ENCODE measurements at places on chromosomes 1 and 21.

- DNase-seq: no peak
Measured at GRCh38 chr1:60911966-60912697, 170.2 kb upstream of the NFIA start.

DNA sequence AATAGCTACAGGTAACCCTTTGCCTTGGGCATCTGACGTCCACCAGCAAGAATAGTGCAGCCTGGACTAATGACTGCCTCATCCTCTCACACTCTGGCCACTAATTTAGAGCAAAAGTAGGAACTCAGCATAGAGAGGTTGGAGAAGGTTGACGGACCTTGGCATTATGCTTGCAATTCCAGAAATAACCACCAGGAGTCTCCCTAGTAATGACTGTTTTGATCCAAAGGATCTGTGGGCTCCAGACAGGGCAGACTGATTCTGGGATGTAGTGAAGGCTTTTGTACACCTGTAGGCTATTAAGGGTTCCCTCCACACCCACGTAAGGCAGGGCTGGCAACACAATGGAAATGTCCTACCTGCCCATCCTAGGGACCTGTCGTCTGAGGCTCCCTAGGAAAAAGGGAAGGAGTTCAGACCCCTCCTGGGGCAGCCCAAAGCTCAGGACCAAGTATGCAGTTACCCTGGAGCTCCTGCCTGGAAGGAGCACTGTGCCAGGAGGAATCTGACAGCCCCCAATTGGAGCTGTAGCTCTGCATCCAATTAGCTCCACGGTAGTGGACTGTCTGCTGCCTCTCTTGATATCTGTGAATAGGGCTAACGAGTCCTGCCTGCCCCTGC lies 91.0 kb upstream of the TMEM51 start:
- no peak for DNase-seq

- no peak for DNase-seq
Measured at GRCh38 chr1:23102289-23102688, 66.4 kb downstream of the LUZP1 start.

DNA sequence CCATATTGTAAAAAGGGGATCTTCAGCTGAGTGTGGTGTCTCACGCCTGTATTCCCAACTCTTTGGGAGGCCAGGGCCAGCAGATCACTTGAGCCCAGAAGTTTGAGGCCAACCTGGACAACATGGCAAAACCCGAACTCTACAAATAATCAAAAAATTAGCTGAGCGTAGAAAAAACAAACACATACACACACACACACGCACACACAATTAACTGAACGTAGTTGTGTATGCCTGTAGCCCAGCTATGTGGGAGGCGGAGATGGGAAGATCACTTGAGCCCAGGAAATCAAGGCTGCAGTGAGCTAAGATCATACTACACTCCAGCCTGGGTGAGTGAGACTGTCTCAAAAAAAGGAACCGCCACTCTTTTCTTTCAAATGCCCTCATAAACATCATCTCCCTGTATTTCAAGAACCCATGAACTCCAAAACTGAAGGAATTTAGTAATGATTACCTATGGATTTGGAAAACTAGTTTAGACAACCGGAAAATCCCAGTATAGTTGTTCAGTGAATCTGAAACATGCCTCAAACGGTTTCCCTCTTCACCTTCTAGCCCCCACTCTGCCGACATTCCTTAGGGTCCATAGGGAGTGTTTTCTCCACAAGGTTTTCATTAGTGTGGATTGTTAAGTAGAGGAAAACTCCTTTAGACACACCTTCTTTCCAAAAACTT lies 4.5 kb downstream of the TXNIP start:
- no peak for DNase-seq

GRCh38 chr1:117596023-117596720 lies 9.7 kb upstream of the TENT5C start:
- no peak for DNase-seq

GRCh38 chr1:43600033-43601020 lies 49.6 kb upstream of the KDM4A start:
- no peak for DNase-seq

GRCh38 chr1:203214871-203215270 lies 14.6 kb downstream of the CHIT1 start:
- no peak for DNase-seq

GRCh38 chr21:21751286-21751685 lies 753.1 kb downstream of the NCAM2 start:
- no peak for DNase-seq

DNA sequence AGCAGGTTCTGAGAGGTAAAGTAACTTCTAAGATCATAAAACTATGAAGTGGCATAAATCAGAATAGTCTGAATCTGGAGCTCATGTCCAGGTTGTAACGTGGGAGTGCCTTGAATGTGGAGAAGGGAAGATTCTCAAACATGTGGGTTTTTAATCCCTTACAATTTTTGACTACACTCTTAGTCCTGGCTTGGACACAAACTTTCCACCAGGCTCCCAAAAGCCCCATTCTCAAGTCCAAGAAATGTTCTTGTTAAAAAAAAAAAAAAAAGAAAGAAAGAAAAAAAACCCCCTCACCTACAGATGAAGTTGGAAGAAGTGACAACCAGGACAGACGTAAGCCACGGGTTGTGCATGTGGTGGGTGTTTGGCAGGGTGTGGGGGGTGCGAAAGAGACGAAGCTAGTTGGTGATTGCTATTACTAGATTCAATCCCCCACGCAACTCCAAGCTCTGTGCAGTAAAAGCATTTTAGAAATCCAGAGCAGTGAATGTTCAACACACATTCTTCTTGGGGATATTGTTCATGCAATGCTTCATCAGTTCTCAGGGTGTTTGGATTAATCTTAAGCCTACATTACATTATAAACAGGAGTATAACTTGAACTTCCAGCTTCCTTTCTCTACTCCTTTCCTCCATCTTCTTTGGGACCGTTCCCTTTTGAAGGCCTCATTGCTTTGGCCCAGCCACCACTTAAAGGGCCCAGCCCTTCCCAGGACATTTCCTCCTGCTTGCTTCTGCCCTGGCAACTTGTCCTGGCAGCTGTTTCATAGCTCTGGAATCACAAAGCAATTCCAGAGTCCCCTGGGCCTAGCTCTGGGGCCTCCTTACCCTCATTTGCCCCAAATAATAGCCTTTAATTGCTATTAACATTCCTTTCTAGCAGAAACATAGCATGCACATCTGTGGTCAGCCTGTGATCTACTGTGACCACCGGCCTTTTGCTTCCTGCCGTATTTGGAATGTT lies 41.8 kb downstream of the PHC2 start:
- DNase-seq: no peak

DNA sequence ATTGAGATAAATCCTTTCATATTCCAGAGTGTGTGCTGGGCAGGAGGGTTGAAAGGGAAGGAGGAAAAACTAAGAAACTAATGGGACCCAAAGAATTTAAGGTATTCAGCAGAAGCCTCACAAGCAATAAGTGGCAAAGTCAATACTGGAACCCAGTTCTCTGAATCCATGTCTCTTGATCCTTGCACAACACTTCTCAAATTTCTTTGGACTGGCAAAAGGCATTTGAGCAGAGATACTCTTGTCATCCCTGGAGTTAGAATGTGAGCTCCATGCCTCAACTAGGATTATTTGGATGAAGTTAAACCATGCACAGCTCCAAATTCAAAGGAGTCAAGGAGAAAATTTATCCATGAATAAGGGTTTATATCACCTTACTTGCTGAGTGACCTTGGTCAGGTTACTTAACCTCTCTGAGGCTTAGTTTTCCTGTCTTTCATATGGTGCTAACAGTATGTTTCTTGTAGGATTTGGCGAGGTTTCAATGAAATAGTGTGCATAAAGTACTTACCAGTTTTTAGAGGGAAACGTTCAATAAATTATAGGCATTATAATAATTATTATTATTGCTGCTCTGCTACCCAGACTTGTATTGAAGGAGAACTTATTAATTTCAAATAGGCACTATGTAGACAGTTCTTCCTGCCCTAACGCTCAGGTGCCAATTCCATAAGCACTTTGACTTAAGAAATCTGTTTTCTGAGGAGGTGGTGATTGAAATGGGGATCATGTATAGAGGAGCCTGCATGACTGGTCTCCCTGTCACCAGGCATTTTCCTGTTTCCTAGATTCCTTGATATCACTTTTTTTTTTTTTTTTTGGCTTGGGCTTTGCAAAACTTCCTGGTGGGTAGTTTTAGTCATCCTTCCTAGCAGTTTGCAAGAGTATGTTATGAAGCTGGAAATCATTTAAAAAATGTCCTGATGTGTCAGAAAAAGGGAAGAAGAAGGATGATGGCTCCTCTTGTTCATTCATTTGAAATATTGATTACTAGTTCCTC lies 125.0 kb upstream of the JUN start:
- no peak for DNase-seq

DNA sequence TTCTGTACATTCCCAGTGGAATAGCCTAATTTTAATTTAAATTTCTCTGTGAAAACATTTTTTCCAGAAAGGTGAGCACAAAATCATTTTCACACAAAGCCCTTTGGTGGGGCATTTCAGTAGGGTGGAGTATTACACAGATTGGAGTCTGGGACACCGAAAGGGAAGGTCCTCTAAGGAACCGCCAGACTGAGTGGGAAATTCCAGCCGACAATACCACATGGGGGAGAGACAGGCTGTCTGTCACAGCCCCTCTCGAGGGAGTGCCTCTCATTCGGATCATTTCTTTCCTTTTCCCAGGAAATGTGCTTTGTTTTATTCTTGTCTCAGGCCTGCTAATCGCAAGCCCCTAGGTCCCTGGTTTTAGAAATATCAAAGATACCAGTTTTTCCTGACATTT lies 150.6 kb upstream of the HOOK1 start:
- DNase-seq: no peak

DNA sequence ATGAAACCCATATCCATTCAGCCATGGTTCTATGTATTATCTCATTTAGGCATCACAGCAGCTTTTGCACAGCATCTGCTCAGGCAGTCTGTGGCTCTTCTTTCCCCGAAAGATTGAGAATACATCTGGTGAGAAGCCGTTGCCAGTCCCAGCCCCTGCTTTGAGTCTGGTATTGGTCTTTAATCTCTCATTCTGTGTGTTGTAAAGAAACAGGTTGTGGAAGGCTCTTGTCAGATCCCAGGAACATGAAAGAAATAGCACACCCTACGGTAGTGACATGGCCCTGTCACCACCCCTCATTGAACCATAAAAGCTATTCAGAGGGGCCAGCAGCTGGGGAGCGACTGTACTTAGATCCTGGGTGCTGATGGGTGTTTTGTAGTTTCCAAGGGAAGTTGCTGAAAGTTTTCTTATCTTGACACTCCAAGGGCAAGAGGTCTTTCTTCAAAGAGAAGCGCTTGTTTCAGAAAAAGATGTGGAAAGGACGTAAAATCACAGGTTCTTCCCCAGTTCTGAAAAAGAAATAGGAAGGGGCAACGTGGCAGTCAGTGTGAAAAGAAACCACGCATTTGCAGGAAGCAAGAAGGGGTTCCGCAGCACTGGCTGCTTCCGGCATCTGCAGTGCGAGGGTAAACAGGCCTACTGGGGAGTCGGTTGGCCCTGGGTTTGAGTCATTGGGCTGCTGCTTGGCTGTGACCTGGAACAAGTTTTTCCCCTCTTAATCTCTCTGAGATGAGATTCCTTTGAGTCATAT lies 145.0 kb downstream of the DHRS3 start:
- no peak for DNase-seq

DNA sequence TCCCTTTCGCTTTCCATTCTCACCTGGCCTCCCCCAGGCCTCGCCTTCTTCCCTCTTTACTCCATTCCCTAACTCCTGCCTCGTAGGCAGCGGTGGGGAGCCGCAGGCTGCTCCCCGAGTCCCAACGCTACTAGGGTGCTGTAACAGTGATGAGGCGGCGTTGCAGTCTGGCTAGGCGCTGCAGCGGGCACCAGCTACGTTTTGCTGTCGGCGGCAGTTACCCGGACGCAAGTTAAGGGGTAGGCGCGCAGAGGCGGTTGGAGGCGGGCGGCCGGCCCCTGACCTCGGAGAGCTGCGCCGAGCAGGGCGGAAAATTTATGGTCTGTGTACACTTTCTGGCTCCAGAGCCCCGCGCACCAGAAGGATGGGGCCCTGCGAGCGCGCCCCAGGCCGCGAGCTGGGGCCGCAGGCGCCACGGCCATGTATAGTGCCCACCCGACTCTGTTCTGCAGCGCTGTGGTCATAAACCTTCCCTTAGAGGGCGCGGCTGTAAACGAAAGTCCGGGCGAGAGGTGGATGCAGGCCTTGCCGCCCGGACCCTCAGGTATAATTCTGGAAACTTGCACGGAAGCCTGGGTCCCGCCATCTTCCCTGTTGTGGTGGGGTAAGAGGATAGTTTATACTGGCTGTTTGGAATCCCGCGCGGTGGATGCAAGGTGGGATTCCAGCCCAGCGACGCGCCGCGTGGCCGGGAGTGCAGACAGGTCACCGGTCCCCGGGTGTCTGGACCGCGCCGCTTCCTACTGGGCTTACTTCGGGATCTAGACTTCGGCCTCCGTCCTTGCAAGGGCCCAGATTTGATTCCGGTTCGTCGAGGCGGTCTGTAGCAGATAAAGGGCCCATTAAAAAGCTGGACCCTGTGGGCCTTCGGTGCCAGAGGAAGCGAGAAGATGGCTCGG lies 15.0 kb downstream of the HLX start:
- DNase-seq: no peak

DNA sequence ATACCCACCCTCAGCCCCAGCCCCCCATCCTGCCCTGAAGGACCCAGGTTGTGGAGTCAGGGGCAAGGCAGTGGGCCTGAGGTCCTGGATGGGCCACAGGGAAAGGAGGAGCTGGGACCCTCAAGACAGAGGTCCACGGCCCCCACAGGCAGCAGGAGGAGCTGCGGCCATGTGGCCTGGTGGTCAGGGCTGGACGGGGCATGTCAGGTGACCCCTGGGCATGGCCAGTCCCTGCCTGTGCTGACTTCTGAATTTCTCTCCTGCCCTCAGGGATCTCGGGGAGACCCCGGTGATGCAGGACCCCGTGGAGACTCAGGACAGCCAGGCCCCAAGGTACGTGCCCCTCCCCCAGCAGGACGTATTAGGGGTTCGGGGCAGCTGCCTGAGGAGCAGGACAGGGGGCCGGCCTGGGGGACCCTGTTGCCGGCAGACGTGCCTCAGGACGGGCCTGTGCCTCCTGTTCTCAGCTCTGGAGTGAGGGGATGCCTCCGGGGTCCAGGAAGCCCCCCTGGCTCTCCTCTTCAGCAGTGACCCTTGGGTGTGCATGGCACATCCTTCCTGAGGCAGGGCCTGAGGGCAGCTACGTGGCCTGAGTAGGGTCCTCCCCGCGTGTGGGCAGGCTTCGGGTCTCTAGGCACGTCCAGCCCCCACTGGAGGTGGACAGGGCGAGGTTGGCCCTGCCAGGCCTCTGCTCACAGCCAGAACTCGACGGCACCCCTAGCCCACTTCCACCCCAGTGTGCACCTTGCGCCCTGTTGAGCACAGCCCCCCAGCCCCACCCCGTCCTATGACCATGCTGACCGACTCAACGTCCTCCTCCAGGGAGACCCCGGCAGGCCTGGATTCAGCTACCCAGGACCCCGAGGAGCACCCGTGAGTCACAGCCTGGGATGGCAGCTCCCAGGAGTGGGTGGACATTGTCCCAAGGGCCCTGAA lies 23.6 kb downstream of the COL6A2 start:
- DNase-seq: no peak

- DNase-seq: no peak
Measured at GRCh38 chr1:228937851-228938536, 202.7 kb downstream of the RHOU start.
